ENCODE measurements at places on chromosomes 11 and 22.
A peak's percentile ranks its signal among the peaks of the same experiment; 100 is the strongest.

- peak; percentile 77 for DNase-seq
Measured at GRCh38 chr11:62539238-62539925, 7.2 kb downstream of the AHNAK start.

DNA sequence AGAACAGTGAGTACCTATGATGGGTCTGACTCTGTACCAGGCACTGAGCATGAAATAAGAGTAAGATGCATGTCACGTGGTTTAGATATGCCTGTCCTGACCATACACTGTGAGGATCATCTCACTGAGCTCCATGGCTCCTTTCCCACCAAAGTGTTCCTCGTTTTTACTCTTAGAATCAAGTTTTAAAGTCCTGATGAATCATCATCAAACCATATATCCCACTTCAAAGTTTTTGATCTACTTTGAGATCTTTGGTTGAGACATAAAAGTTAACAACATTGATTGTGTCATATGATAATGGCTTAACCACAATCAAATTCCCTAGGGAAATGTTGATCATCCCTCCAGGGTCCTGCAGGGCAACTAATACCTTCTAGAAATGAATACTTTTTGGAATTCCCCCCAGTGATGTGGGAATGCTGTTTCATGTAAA lies 12.8 kb downstream of the ETS1 start:
- DNase-seq = peak; percentile 61

DNA sequence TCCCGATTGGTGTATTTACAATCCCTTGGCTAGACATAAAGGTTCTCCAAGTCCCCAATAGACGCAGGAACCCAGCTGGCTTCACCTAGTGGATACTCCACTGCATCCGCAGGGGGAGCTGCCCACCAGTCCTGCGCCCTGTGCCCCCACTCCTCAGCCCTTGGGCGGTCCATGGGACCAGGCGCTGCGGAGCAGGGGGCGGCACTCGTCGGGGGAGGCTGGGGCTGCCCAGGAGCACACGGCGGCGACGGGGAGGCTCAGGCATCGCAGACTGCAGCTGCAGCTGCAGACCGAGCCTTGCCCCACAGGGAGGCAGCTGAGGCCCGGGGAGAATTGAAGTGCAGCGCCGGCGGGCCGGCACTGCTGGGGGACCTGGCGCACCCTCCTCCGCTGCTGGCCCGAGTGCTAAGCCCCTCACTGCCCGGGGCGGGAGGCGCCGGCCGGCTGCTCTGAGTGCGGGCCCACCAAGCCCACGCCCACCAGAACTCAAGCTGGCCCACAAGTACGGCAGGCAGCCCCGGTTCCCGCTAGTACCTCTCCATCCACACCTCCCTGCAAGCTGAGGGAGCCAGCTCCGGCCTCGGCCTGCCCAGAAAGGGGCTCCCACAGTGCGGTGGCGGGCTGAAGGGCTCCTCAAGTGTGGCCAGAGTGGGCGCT lies 12.2 kb upstream of the SIK3 start:
- no peak for DNase-seq

DNA sequence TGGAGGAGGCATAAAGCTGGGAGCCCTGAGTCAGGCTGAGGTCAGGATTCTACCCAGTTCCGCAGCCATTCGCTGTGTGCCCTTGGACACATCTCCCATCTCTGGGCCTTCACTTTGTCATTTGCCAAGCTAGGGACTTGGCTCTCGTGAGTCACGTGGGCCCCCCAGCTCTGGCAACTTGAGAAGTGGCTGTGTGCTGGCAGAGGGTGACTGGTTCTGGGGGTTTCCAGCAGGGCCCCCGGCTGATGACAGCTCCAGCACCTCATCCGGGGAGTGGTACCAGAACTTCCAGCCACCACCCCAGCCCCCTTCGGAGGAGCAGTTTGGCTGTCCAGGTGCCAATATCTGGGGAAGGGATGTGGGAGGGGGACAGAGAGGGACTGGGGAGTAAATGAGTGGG lies 46.6 kb downstream of the CD6 start:
- no peak for DNase-seq

Data from mesenchymal stem cell (in vitro differentiated cells and primary cell).